ENCODE measurements at places on chromosomes 2 and 18. TPM values are rescaled to one million over a fixed set of nuclear protein-coding genes. Genes with fewer than 3 reads are reported as not detected.

Gene CAPN14
- 0.09 TPM for total RNA-seq

Gene SH2D6
- total RNA-seq = 13.1 TPM

Gene TXNDC2
- not detected for total RNA-seq

Gene TMEM17
- total RNA-seq = 1.2 TPM

Gene SOWAHC
- 30.2 TPM for total RNA-seq

Gene IL1F10
- not detected for total RNA-seq

Gene TMX3
- total RNA-seq = 32.4 TPM

Gene ST6GAL2
- 3.2 TPM for total RNA-seq

Gene C2orf80
- total RNA-seq = not detected

Gene COL4A3
- total RNA-seq = 0.16 TPM

DNA sequence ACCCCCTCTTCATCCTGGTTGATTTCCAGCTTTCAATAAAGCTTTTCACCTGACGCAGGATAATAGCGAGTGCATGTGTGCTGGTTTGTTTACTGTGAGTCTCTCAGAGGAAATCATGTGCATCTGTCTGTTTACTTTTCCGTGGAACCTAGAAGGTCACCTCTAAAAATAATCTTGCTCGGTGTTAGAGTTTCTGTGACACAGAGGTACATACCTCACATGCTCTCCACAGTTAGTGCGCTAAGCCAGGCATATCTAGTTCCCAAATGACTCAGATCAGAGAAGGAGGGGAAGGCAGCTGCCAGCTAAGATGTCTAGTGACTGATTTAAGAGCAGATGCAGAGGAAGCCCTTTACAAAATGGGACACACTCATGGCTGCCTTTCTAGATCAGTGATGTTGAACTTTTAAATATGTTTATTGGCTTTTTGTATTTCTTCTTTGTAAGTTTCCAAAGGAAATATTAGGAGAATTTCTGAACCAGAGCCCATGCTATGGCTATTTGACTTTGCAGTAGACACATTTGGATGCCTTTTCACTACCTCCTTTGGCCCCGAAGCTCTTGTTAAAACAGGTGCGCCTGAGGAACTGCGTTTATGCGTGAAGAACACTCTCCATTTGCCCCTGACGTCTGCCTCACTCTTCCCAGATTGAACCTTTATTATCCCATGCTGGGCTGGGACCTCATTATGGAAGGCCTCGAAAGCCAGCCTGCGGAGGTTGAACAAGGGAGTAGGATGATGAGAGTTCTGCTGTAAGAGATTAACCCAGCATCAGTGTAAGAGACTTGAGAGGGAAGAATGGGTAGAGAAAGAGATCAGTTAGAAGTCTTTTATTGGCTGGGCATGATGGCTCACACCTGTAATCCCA, 145.6 kb downstream of the FAM161A start:
- no peak for DNase-seq

DNA sequence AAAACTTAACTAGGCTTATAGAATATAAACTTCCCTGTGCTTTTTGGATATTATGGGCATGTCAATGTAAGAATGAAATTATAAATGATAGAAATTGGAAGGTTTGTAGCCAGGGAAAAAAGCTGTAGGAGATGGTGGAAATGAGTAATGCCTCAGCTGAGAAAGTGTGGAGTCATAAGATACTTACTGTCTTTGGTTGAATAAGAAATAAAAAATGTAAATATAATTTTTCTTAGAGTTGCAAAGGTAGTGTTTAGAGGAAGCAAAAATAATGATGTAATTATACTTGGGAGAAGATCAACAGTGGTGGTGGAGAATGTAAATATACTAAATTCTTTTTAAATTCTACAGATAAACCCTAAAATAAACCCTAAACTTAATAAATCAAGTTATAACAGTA, 26.2 kb upstream of the RND3 start:
- no peak for DNase-seq

DNA sequence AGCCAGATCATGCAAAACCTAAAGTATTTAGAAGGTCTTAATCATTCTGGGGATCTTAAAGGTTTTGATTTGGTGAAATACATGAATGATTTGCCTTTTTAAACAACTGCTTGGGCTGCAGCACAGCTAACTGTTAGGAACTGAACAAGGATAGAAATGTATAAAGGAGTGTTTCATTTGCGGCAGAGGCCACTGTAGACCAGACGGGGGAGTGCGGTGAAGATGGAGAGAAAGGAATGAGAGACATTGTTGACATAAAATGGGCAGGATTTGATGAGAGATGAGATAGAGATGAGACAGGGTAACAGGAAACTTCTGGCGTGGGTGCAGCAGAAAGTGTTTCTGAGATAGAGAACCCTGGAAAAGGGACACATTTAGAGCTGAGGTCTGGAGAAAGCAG, 308.1 kb downstream of the TMX3 start:
- no peak for DNase-seq

GRCh38 chr2:171824086-171824485, 70.0 kb downstream of the SLC25A12 start:
- DNase-seq = no peak

- DNase-seq = no peak
These were observed 92.3 kb downstream of the KLF7 start for GRCh38 chr2:207073412-207073800.

GRCh38 chr2:20424300-20425290, 22.3 kb upstream of the RHOB start:
- peak; percentile 56 for DNase-seq

GRCh38 chr18:22556222-22557167, 138.8 kb upstream of the CTAGE1 start:
- no peak for DNase-seq

GRCh38 chr18:25112821-25113434, 239.0 kb downstream of the ZNF521 start:
- DNase-seq = no peak

GRCh38 chr2:167626961-167627360, 620.4 kb downstream of the STK39 start:
- no peak for DNase-seq

DNA sequence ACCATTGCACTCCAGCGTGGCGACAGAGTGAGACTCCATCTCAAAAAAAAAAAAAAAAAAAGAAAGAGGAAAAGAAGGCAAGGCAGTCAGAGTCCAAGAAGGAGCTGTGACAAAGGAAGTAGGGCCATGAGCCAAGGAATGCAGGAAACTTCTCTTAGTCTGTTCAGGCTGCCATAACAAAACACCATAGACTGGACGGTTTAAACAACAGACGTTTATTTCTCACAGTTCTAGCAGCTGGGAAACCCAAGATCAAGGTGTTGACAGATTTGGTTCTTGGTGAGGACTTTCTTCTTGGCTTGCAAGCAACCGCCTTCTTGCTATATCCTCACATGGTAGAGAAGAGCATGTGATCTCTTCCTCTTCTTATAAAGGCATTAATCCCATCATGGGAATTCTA, 13.1 kb upstream of the SUMO1 start:
- DNase-seq = no peak

GRCh38 chr2:9001229-9001628, 2.3 kb downstream of the MBOAT2 start:
- DNase-seq = no peak
